ENCODE measurements at places on chromosomes 5 and 9. TPM values are rescaled to one million over a fixed set of nuclear protein-coding genes. Genes with fewer than 3 reads are reported as not detected.

DNA sequence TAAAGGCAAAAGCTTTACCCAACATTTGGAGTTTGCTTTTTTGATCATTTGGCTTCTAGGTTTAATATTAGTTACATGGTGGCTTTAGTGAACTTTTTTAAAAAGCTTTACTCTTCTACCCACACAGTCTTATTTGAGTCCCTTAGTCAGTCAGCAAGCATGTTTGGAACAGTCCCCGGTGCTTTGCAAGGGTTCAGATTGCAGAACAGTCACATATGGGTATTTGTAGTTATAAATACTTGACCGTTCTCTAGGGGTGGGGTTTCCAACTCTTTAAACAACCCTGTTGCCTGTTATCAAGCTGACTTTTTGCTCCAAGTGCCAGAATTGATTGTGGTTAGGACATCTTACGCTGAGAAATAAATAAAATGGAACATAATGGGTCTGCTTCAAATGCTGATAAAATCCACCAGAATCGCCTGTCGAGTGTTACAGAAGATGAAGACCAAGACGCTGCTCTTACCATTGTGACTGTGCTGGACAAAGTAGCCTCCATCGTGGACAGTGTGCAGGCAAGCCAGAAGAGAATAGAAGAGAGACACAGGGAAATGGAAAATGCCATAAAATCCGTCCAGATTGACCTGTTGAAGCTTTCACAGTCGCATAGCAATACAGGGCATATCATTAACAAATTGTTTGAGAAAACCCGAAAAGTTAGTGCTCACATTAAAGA, at the start of gene CAVIN4:
TSS of gene CAVIN4 (plus strand) at position 304 of the 673 bp plus-strand sequence. CDS start at position 369, 65 bp downstream.
- DNase-seq, result no peak
- H3K27ac ChIP-seq, result no peak within 1 kb of the TSS
- no peaks in the 10 kb centered on the region for H3K27me3 ChIP-seq
- no peaks in the 10 kb centered on the region for H3K36me3 ChIP-seq

GRCh38 chr5:147697380-147697779, 85.1 kb downstream of the JAKMIP2 start:
- no peak overlapping the region for H3K4me3 ChIP-seq
- no peak overlapping the region for H3K27ac ChIP-seq
- H3K27me3 ChIP-seq, result peaks cover 3% of the 10 kb centered on the region

DNA sequence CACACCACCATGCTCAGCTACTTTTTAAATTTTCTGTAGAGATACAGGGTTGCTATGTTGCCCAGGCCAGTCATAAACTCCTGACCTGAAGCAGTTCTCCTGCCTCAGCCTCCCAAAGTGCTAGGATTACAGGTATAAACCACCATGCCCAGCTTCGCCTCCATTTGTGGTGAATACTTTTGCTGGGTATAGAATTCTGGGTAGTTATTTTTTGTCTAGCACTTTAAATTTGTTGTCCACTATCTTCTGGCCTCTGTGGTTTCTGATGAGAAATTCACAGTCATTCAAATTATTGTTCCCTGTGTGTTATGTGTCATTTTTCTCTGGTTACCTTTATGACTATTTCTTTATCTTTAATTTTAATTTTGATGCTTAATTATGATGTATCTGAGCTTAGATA, 57.7 kb upstream of the EXOC3 start:
- DNase-seq, result no peak
- peaks cover 16% of the 10 kb centered on the region for H3K36me3 ChIP-seq
- H3K4me1 ChIP-seq, result peaks cover 7% of the 10 kb centered on the region
- H3K4me3 ChIP-seq, result no peak overlapping the region
- H3K27me3 ChIP-seq, result no peaks in the 10 kb centered on the region
- H3K27ac ChIP-seq, result no peak overlapping the region

Gene IL3
- total RNA-seq, result not detected

Gene CKS2
- total RNA-seq, result 48.7 TPM
